AG08395 (cell line): ENCODE measurements at places on chromosomes 11 and 22.

GRCh38 chr11:92227959-92228935 is 3.6 kb downstream of the FAT3 start:
- peak; percentile 16 for DNase-seq

DNA sequence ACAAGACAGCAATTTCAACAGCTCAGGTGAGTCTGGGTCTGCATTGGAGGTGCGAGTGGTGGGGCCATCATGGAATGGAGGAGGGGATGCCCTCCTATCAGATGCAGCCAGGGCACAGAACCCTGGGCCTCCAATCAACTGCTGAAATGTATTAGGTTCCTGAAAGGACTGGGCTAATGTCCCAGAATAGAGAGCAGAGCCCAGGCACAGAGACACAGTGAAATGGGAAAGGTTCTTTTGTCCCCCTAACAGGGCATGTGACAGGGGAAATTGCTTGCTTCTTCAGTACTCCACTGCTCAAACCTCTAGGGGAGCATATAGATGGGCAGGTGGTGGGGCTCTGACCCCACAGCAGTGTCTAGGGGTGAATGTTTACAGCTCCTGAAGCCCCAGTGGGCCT is 87.3 kb upstream of the CLPB start:
- no peak for DNase-seq

GRCh38 chr11:69644962-69645675 is 4.2 kb downstream of the CCND1 start:
- no peak for DNase-seq

GRCh38 chr11:124174001-124174583 is 9.1 kb upstream of the OR10D3 start:
- DNase-seq: no peak

GRCh38 chr22:37032535-37033460 is 13.3 kb downstream of the MPST start:
- DNase-seq: peak; percentile 42

GRCh38 chr11:95486979-95487378 is 256.0 kb upstream of the SESN3 start:
- no peak for DNase-seq

GRCh38 chr11:77497368-77497767 is 23.5 kb upstream of the PAK1 start:
- no peak for DNase-seq

DNA sequence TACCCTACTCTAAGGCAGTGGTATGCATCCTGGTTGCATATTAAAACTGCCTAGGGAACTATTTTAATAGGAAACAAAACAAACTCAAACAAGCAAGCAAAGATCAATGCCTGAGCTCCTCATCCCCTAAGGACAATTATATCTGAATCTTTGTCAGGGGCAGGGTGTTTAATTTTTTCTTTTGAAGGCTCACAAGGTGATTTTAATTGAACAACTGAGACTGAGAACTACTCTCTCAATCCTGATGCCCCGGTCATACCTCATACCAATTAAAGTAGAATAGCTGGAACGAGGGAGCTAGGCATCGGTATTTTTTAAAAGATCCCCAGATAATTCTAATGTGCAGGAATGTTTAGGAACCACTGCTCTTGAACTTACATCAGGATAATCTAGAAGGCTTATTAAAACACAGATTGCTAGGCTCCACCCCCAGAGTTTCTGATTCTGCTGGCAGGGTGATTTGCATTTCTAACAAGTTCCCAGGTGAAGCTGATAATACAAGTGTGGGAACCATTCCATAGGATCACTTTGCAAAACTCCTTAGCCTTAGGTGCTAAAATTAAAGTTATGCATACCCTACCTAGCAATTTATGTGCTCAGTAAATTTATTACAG is 416.5 kb downstream of the GUCY1A2 start:
- no peak for DNase-seq

DNA sequence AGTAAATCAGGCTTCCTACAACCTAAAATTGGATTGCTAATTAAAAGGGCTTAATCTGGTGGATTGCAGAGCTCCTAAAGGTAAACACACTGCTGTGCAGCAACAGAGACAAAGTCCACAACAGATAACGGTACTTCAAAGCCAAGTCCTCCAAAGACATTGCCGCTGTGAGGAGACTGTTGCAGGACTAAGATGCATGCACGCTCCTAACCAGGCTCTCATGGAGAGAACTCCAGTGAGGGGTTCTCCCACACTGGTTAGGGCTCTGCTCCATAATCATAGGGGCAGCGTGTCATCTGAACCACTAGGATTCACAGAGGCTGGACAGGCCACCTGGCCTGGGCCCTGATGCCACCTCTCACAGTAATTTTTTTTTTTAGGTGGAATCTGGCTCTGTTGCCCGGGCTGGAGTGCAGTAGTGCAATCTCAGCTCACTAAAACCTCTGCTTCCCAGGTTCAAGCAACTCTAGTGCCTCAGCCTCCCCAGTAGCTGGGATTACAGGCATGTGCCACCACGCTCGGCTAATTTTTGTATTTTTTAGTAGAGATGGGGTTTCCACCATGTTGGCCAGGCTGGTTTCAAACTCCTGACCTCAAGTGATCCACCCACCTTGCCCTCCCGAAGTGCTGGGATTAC is 56.9 kb upstream of the ARFGAP3 start:
- DNase-seq: no peak

- DNase-seq: peak; percentile 37
These were observed 52.8 kb upstream of the CCDC188 start for GRCh38 chr22:20203552-20204201.

GRCh38 chr11:114027926-114028325 is 31.6 kb upstream of the ZBTB16 start:
- no peak for DNase-seq

GRCh38 chr11:10528121-10528520 is 12.9 kb downstream of the RNF141 start:
- no peak for DNase-seq

GRCh38 chr11:28727254-28727653 is 619.1 kb downstream of the METTL15 start:
- DNase-seq: peak; percentile 45

GRCh38 chr11:75387736-75388294 is 11.5 kb upstream of the RPS3 start:
- DNase-seq: no peak

DNA sequence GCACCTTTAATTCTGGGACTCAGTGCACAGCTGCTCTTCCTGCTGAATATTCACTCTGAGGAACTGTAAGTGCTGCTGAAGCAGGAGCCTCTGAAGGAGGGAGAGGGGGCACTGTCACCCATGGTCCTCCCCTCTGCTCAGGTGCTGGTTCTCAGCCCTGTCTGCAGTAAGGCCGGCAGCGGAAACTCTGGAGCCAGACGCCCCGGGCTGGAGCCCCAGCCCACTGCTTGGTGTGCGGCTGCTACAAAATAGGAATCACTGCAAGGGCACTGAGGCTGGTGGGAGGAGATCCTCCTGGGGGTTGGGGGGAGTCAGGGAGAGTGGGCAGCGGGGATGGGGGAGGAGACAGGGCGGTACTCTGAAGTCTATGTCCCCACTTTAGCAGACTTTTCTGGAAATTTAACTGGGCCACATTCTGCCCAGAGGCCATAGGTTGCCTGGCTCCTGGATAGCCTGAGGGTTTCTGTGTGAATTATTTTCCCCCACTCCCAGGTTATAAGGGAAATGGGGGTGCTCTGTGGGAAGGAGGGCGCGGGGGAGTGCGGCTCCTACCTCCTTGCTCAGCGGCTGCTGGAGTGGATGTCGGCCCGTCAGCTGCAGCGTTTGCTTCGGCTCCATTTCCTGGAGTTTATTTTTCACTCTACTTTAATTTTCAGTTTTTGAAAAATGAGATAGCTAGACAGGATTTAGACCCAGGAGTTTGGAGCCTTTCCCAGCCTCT is 33.6 kb downstream of the TBC1D22A start:
- DNase-seq: no peak

GRCh38 chr22:46001426-46002106 is 24.6 kb upstream of the WNT7B start:
- no peak for DNase-seq

DNA sequence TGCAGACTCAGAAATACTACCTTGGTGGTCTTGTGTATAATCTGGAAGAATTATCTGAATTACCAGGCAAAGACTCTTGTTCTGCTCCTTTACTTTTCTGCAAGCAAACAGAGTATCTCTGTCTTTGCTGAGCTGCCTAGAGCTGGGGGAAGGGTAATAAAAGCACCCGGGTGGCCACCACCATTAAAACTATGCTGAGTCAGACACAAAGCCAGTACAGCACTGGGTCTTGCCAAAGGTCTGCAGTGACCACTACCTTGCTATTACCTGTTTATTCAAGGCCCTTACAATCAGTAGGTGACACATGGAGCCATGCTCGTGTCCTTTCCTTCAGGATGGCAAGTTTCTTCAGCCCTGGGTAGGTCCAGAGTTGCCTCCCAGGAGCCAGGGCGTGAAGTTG is 420.6 kb upstream of the CNTN5 start:
- no peak for DNase-seq

DNA sequence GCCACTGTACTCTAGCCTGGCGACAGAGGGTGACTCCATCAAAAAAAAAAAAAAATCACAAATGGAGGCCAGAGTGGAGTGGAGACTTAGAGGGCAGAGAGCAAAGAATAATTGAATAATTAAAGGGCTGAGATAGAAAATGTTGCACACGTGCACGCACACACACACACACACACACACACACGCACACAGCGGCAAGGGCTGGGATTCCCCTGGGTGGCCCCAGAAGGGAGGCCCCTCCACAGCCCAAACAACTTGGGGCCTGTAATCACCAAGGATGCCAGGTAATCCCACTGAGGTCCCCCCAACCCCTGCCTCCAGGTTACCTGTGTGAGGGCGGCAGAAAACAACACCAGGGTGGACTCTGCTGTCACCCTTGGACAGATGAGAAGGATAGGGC is 12.0 kb upstream of the DGKZ start:
- DNase-seq: no peak

DNA sequence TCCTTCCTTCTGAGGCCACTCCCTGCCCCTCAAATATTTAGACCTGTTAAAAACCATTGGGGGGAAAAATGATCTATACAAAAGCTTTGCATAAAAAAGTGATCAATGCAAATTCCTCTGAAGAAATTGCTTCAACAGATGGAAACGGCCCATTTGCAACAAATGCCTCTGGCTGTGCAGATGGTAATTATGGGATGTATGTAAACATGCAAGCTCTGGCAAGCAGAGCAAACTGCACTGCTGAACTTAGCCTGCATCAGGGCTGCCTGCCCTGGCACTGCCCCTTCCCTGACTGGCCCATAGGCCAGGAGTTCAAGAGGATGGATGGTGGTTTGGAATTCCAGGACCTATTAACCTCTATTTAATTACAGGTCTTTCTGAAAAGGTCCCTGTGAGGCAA is 388.7 kb downstream of the MIAT start:
- no peak for DNase-seq

GRCh38 chr11:75589051-75589450 is 27.0 kb downstream of the SERPINH1 start:
- no peak for DNase-seq

GRCh38 chr22:48052621-48052890 is 1290.1 kb downstream of the TBC1D22A start:
- no peak for DNase-seq

- no peak for DNase-seq
These were observed 143.4 kb downstream of the MAML2 start for GRCh38 chr11:96199563-96200025.

GRCh38 chr22:38870312-38870741 is 1.7 kb downstream of the CBX6 start:
- peak; percentile 83 for DNase-seq

GRCh38 chr22:49929994-49930575 is 11.7 kb downstream of the CRELD2 start:
- no peak for DNase-seq

DNA sequence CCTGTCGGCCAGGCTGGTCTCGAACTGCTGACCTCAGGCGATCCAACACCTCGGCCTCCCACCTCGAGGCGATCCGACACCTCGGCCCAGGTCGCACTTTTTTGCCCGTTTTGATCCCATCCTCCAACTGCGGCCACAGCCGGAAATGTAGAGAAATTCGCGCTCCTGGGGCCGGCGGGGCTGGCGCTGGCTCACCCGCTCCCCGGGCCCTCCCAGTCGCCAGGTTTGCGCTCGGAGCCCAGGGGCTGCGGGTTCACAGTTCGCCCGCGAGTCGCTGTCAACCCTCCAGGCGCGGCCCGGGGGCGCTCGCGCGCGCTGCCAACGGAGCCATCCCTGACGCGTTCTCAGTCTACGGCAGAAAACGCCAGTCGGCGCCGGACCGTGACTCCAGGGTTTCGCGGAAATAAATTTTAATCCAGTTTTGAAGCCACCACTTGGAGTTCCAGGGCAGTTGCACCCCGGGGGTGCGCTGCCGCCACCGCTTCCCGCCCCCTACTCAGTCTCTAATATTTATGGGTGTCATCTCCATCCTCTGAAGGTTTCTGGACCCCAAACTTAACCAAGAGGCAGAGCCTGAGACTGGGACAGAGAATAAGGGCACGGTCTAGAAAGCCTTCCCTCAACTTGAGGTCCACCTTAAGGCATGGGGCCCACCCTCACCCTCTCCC is 1.5 kb upstream of the KLHDC7B start:
- DNase-seq: peak; percentile 83

DNA sequence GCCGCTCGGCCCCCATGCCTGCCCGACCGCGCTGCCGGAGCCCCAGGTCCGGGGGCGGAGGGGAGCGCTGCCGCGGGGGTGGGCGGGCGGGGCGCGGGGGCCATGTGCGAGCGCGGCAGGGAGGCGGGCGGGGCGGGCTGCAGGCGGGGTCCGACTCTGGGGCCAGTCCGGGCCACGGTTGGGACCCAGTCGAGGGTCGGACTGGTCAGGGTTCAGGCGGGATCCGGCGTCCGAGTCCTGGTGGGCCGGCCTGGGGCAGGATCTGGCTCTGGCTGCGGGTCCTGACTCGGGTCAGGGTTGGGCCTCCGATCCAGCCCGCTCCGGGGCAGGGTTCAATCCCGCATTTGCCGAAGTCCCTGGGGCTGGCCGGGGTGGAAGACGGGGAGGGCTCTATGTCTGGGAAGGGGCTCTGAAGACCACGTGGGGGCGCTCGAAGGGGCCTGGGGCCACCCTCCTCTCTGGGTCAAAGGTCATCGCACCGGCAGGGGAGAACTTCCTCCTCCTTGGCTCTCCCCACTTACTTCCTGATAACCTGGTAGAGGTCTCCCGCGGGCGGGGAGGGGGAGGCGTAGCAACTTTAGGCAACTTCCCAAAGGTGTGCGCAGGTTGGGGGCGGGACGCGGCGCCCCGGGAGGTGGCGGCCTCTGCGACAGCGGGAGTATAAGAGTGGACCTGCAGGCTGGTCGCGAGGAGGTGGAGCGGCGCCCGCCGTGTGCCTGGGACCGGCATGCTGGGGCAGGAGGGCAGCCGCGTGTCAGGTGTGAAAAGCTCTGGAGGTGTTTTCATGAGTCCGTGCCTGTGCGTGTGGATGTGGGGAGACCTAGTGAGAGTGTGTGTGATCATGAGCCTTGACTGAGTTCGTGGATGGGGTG is 603 bp downstream of the ESRRA start:
- DNase-seq: no peak

DNA sequence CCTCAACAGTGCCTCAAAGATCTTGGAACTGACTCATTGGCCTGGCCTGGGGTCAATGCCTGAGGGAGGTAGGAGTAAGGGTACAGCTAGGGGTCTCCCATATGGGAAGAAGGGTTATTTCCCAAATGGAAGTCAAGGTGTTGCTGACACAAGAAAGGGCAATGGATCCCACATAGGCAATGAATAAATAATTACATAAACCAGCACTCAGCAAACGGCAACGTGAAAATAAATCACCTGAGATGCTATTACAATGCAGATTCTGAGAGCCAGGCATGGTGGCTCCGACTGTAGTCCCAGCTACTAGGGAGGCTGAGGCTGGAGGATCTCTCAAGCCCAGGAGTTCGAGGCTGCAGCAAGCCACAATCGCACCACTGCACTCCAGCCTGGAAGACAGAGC is 36.5 kb upstream of the SLC35C1 start:
- no peak for DNase-seq

GRCh38 chr11:125072218-125072960 is 9.3 kb downstream of the SLC37A2 start:
- DNase-seq: no peak

- no peak for DNase-seq
These were observed 59.0 kb upstream of the SHANK2 start for GRCh38 chr11:71311176-71311925.
